ENCODE measurements at places on chromosomes 7 and 10.

GRCh38 chr10:93553482-93554315 lies 12.8 kb upstream of the FFAR4 start:
- no peak for DNase-seq

- no peak for DNase-seq
Observed at GRCh38 chr7:135321556-135321955, 87.9 kb downstream of the STRA8 start.

- DNase-seq: no peak
Observed at GRCh38 chr10:17109475-17110207, 20.0 kb downstream of the CUBN start.

DNA sequence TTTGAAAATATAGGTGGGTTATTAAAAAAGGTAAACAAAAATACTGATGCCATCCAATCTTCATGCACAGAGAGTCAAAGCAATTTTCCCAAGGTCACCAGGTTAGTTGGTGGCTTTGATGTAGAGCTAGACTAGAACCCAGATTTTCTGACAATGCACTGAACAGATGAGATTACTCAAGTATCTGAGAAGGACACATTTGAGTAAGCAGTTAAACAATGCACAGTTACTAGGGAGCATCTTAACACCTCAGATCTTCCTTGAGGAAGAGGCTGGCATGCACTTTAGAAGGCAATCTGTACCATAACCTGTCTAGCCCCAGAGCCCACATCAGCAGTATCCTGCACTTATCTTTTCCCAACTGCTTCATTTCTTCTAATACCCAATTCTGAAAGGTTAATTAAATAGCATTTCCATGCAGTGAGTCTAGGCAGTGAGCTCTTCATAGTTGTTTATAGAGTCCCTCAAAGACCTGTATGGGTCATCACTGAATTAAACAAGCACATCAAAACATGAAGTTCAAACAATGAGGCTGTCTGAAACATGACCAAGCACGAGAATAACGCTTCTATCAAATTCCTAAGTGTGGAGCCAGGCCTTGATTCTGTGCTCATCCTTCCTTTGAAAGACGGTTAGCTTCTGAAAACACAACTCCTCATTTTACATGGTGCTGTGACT lies 38.2 kb upstream of the ANK3 start:
- no peak for DNase-seq
